ENCODE measurements at places on chromosomes 3 and 15. TPM values are rescaled to one million over a fixed set of nuclear protein-coding genes. Genes with fewer than 3 reads are reported as not detected.

- H3K27ac ChIP-seq = no peak overlapping the region
- H3K36me3 ChIP-seq = peaks cover 13% of the 10 kb centered on the region
- no peak for DNase-seq
- H3K27me3 ChIP-seq = no peaks in the 10 kb centered on the region
Observed at GRCh38 chr3:113557374-113557773, 25.0 kb downstream of the SIDT1 start.

- H3K4me1 ChIP-seq = peaks cover 64% of the 10 kb centered on the region
- H3K36me3 ChIP-seq = peaks cover 9% of the 10 kb centered on the region
- no peaks in the 10 kb centered on the region for H3K27me3 ChIP-seq
- DNase-seq = no peak
- no peak overlapping the region for H3K27ac ChIP-seq
Observed at GRCh38 chr3:196634224-196634623, 5.3 kb upstream of the NRROS start.

DNA sequence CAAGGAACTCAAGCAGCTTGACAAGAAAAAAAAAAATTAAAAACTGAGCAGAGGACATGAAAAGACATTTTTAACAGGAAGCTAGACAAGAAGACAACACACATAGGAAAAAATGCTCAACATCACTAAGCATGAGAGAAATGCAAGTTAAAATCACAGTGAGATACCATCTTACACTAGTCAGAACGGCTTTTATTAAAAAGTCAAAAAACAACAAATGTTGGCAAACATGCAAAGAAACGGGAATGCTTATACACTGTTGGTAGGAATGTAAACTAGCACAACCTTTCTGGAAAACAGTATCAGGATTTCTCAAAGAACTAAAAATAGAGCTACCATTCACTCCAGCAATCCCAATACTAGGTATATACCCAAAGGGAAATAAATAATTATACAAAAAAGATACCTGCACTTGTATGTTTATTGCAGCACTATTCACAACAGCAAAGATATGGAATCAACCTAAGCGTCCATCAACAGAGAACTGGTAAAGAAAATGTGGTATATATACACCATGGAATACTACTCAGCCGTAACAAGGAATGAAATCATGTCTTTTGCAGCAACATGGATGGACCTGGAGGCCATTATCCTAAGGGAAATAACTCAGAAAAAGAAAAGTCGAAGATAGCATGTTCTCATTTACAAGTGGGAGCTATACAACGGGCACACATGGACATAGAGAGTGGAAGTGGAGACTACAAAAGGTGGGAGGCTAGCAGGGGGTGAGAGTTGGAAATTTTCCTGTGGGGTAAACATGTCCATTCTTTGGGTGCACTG, 5.2 kb downstream of the GOLIM4 start:
- no peak overlapping the region for H3K4me3 ChIP-seq
- H3K27me3 ChIP-seq = peaks cover 27% of the 10 kb centered on the region
- DNase-seq = no peak

DNA sequence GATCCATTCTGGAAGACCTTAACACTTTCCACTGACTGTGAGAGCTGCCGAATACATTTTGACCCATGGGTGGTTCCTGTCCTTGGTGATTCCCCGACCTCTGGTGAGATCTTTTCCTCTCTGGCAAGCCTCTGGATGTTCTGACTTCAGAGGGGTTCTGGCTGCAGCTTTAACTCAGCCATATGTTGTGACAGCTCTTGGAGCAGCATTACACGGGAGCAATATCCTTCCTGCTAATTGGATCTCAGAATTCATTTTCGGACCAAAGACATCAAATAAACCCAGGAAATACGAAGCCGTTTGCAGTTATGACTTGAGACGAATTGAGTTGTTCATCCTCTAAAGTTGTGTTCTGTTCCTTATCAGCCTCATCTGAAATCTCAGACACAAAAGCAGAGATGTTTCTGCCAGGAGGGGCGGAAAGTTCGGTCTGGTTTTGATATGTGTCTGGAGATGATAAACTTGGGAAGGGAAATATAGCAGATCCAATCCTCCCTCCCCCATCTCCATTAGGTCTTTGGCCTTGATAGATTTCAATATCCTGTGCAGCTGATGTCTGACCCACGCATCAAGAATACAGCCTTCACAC, 10.0 kb downstream of the TMEM158 start:
- no peaks in the 10 kb centered on the region for H3K36me3 ChIP-seq
- no peak overlapping the region for H3K4me3 ChIP-seq
- H3K27me3 ChIP-seq = peaks cover 48% of the 10 kb centered on the region
- H3K27ac ChIP-seq = no peak overlapping the region
- DNase-seq = no peak

CD86 gene
- total RNA-seq = 25.3 TPM

SORD gene
- total RNA-seq = 10.7 TPM

GPR27 gene
- 5.3 TPM for total RNA-seq

TMEM158 gene
- total RNA-seq = 0.15 TPM
